ENCODE measurements at places on chromosomes 4 and X.

- no peak for DNase-seq
Observed at GRCh38 chrX:132692066-132692465, 203.2 kb upstream of the MBNL3 start.

GRCh38 chr4:67198727-67199126 lies 346.6 kb downstream of the CENPC start:
- DNase-seq = peak; percentile 52

- no peak for DNase-seq
Observed at GRCh38 chrX:78333521-78333920, 6.1 kb upstream of the CYSLTR1 start.

- peak; percentile 83 for DNase-seq
Observed at GRCh38 chr4:110163327-110164069, 34.9 kb downstream of the ELOVL6 start.

- DNase-seq = no peak
Observed at GRCh38 chr4:26529479-26529878, 39.2 kb upstream of the CCKAR start.

GRCh38 chrX:110692866-110693265 lies 102.8 kb downstream of the CHRDL1 start:
- DNase-seq = no peak

- peak; percentile 17 for DNase-seq
Observed at GRCh38 chr4:156388826-156389225, 435.2 kb upstream of the CTSO start.

DNA sequence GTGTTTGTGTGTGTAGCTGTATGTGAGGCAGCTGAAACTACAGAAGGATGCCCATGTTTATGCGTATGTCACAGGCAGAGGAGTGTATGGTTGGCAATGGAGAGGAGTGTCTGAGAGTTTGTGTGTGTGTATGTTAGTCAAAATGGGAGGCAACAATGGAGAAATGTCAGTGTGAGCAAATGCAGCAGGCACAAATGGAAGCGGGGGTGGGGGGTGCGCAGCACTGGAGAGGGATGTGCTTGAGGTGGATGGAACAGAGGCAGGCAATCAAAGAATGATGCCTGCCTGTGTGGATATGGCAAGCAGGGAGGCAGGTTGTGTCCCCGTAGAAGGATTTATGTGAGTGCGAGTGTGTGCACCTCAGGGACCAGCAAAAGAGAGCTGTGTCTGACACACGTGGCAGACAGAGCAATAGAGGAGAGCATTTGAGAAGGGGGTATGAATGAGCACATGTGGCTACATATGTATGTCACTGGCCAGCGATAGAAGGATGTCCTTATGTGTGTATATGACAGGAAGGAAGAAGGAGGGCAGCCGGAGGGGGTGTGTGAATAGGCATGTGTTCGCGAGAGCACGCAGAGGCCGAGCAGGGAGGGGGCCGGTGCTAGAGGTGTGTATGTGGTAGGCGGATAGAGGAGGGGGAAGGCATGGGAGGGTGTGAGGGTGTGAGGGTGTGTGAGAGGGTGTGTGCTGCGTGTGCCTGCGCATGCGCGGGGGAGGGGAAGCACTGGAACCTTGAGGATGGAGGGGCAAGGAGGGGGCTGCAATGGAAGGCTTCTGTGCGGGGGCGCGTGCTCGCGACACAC lies 1.1 kb downstream of the PJA1 start:
- DNase-seq = peak; percentile 14

- no peak for DNase-seq
Observed at GRCh38 chr4:106594291-106594952, 225.8 kb upstream of the GIMD1 start.

DNA sequence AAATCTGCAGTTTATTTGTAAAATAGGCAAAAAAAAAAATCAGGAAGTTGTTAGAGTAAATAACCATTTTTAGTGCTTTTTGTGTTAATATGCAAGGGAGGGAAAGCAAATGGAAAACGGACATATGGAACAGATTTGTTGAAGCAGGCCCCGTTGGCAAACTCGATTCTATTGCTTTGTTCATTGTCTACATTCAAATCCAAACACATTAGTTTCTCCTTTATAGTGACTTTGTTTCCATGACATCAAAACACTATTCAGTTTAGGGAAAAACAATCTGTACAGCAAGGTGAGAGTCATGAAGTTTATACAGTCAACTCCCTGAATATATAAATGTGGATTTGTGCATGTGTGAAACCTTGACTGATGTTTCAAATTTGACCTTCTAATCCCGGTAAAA lies 142.2 kb downstream of the FAM47A start:
- DNase-seq = no peak

- no peak for DNase-seq
Observed at GRCh38 chr4:38106886-38107514, 146.8 kb downstream of the PTTG2 start.

GRCh38 chr4:110610940-110611831 lies 11.7 kb downstream of the PITX2 start:
- peak; percentile 23 for DNase-seq

DNA sequence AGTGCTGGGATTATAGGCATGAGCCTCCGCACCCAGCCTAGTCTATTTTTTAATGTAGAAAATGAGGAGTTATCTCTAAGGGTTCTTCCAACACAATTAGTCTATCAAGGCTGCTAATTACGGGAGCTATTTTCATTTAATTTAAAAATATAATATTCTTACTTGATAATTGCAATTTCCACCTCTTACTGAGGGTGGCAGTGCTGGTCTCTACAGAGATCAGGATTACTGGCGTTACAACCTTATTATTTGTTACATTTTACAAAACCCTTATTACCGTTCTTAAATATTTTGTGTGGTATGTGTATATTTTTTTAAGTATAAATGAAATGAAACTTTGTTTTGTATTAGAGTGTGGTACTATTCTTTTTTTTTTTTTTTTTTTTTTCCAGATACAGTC lies 17.6 kb upstream of the GK start:
- no peak for DNase-seq

- peak; percentile 57 for DNase-seq
Observed at GRCh38 chrX:40109288-40110008, 11.7 kb upstream of the BCOR start.

- peak; percentile 68 for DNase-seq
Observed at GRCh38 chr4:68466185-68466584, 18.9 kb downstream of the TMPRSS11E start.

All from fibroblast of skin of scalp (primary cell).